Stimulated activated CD8-positive, alpha-beta memory T cell treated with anti-CD3 and anti-CD28 coated beads, Interleukin-7, amount 100 ng/mL, for 24 hours (primary cell): ENCODE measurements at places on chromosomes 6 and 20.

GRCh38 chr6:157531169-157531985, 150.4 kb downstream of the ZDHHC14 start:
- no peak for DNase-seq

DNA sequence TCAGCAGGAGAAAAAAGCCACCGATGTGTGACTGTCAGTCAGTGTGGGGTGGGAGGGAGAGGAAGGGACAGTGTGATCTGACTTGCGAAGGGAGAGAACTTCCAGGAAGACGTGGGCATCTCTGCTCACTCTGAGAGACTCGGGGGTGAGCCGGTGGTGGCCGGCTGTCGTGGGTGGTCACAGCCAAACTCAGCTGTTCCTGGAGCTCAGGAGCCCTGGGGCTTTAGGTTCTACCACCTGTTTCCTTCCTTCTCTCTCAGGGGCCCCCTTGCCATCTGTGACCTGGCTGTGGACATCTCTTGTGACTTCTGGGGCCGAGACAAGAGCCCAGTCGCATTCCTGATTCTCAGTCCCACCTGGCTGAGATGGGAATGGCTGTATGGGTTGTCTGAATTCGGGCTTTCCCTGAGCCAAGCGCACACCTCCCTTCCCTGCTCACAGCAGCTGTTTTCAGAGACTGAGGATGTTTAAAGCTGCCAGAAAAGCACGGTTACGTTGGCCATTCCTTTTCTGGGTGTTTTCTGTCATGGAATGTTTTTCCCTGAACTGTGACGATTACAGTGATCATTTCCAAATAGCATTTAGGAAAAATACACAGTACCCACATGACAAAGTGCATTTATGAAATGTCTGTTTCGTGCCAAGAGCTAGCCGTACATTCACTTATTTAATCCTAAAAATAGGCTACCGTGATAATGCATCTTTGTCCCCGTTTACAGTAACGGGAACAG, 36.5 kb downstream of the SYNJ2 start:
- no peak for DNase-seq

GRCh38 chr6:63941747-63942470, 306.3 kb downstream of the PHF3 start:
- DNase-seq = no peak

GRCh38 chr6:69138148-69138547, 503.1 kb downstream of the ADGRB3 start:
- DNase-seq = no peak

DNA sequence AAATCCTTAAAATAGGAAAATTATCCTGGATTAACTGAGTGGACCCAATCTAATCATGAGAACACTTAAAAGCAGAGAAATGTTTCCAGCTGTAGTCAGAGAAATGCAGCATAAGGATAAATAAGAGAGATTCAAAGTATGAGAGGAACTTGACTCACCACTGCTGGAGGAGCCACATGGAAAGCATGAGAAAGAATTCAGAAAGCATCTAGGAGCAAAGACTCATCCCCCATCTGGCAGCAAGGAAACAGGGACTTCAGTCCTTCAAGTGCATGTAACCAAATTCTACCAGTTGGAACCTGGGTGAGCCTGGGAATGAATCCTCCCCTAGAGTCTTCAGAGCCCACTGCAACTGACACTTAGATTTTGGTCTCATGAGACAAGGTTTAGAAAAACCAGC, 33.7 kb downstream of the RNF146 start:
- no peak for DNase-seq

DNA sequence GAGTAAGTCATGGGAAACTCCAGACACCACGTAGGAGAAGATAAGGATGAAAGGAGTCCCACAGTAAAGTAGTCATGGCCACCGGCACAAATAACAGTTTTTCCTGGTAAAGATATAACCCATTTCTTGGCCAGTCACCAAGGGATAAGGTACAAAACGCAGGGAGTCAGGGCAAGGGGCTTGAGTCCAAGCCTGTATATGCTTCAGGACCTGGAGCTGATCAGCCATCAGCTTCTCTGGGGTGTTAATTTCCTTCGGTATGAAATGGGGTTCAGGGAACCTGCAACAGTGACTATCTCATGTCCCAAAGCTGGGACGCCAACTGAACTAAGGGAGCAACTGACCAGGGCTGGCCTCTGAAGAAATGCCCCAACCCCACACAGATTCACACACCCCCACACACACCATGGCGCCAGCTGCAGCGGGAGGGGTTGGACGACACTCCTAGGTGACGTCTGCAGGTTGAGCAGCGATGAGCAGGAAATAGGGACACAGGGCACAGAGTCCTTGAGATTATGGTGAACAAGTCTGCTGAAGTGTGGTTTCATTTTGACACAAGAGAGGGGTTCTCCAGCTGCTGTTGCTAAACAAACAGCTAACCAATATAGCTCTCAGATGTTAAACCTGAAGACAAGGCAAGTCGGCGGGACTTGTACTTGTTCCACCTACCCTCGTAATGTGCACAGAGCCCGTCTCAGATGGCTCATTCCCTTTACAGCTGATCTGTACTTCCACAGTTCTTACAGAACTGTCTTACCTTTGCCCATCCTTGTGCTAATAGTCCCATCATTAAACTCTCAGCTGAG, 7.4 kb upstream of the ADTRP start:
- DNase-seq = no peak

DNA sequence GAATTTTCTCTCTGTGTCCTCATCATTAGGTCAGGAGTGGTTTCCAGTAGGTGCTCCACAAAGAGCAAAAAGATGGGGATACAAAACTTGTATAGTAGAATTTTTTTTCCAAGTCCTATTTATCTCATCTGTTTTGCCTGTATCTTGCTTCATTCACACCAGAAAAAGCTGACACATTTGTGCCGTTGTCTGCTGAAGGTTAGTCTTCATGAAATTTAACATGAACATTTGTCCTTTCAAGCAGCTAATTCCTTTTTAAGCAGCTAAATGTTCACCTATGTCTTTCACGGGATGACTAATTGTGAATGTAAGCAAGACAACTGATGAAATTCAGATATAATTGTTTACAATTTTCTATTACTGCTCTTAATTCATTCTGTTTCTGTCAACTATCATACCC, 83.8 kb downstream of the ATXN1 start:
- DNase-seq = no peak

DNA sequence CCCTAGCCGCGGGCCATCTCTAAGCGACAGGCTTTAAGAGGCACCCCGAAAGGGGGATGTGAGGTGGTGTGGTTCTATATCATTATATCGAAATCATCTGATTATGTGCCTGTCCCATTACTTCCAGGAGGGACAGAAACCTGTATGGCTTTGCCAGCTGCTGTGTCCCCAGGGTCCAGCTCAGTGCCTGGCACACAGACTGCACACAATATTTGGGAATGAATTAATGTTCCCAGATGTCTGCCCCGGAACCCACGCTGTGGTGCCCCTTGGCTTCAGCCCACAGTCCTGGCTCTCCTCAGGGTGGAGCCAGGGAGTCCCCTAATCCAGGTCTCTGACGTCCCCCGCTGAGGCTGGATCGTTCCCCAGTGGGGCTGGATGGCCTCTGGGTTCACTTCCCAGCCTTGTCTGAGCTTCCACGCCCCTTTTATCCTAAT, 8.9 kb upstream of the AHCY start:
- no peak for DNase-seq

DNA sequence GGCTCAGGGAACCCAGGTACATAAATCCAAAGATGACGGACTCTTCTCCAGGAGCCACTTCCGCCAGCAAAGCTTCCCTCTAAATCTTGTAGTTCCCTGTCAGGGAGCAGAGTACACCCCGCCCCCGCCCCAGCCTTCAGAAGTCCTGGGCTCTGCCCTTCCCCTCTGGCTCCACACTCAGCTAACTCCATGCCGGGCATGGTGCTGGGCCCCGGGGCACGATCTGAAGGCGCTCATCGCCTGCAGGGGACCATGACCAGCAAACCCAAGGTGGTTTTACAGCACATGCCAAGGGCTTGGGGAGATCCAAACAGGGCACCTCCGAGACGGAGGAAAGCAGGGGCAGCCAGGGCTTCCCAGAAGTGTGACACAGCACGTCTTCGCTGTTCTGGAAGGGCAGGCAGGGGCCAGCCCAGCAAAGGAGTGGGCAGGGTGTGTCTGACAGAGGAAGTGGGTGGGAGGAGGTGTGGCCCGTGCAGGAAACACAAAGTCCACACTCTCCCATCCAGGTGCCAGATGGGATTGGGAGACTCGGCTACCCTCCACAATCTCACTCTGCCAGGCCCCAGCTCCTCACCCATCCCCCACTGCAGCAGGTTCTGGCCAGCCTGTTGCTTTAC, 41.6 kb upstream of the SLC22A2 start:
- no peak for DNase-seq

DNA sequence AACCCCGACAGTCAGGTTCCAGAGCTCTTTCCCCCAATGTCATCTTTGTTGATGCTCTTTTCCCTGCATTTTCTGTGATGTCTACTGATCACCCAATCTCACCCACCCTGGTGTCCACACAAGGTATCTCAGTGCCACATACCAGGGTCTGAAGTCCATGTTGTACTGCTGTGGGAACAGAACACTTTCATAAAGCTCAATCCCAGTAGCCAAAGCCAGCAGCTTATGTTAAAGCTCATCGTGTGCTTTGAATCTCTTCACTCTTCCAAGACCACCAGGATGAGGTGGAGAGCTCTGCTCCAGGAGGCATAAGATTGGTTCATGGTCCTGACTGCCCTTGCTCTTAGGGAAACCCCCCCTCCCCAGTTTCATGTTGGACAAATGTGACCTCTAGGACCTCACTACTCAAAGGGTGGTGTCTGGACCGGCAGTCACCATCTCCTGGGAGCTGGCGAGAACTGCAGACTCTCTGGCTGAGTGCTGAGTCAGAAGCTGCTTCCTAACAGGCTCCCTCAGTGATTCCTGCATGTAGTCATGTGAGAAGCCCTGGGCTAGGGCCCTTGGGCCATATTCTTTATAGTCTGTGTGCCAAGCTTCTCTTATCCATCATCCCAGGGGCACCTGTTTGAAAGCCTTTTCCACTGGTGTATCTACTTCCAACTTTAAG, 13.4 kb upstream of the CPNE5 start:
- DNase-seq = no peak

- no peak for DNase-seq
Measured at GRCh38 chr20:53212018-53212417, 239.9 kb downstream of the TSHZ2 start.

- no peak for DNase-seq
Measured at GRCh38 chr20:38241201-38241600, 19.3 kb downstream of the KIAA1755 start.

DNA sequence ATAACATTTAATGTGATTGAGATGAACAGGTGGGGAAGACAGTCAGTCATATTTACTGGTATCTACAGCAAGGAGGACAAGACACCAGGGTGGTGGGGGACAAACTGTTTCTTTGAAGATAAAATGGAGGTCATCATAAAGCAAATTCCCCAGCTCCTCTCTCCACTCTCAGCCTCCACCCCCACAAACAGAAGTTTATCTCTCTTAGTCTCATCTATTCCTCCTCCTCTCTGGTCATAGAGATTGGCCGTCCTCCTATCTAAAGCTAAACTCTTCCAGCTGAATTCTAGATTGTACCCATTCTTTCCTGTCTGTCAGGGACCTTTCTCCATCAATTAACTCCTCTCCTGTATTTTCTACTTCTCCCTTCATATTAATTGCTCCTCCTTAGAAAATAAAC, 71.1 kb downstream of the KIF6 start:
- no peak for DNase-seq
